ENCODE measurements at places on chromosomes 13 and 19.

- no peak for DNase-seq
Observed at GRCh38 chr13:39100996-39101738, 62.9 kb downstream of the NHLRC3 start.

- DNase-seq: no peak
Observed at GRCh38 chr13:49368688-49369087, 75.2 kb downstream of the CAB39L start.

GRCh38 chr19:3586127-3586626 is 899 bp downstream of the GIPC3 start:
- no peak for DNase-seq

DNA sequence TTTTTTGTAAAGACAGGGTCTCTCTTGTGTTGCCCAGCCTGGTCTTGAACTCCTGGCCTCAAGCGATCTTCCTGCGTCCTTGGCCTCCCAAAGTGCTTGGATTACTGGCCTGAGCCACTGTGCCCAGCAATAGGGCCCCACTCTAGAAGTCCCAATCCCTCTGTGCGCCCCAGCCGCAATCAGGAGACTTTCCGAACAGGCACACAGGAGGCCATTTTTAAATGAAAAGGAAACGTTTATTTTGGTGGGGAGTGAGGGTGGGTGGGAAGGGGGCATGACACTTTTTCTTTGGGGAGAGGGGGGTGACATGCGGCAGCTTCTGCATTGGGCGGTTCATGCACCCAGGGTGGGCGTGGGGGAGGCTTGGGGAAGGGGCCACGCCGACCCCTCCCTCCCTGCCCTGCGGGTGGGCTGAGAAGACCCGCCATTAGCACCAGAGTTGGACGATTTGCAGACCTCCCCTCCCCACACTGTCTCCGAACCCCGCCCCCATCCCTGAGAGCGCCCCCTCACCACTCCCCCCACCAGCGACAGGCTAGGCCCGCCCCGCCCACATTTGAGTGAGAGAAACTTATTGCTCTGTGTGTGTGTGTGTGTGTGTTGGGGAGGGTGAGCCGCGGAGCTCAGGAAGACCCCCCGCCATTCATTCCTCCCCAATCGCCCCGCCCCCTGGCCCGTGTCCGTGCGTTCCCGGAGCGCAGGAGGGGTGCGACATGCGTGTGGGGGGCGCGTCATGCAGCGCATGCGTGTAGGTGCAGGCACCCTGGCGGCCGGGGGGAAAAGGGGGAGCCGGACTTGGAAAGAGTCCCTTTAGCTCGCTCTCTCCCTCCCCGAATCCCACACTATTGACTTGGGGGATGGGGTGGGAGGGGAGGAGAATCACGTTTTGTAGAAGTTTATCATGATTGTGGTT is 17.2 kb downstream of the KCNC3 start:
- DNase-seq: no peak

DNA sequence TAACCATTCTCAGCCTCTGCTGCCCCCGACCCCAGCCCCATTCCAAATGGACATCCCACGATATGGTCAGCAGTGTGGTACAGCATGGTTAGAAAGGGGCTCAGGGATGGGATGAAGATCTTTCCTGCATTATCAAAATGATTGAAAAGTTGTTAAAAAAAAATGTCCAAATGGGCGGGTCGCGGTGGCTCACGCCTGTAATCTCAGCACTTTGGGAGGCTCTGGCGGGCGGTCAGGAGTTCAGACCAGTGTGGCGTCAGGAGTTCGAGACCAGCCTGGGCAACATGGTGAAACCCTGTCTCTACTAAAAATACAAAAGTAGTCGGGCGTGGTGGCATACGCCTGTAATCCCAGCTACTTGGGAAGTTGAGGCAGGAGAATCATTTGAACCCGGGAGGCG is 54.3 kb upstream of the ZNF254 start:
- no peak for DNase-seq
